Fibroblast of the aortic adventitia (primary cell): ENCODE measurements at places on chromosomes 3 and 15. TPM values are rescaled to one million over a fixed set of nuclear protein-coding genes. Genes with fewer than 3 reads are reported as not detected.

CCK gene
- total RNA-seq: 2.3 TPM in 1 of 2 replicates, not detected in the other

TTLL13 gene
- 0.09 TPM in 1 of 2 replicates, not detected in the other for total RNA-seq

ALG3 gene
- total RNA-seq: 12.2 and 34.0 TPM in 2 replicates

DNA sequence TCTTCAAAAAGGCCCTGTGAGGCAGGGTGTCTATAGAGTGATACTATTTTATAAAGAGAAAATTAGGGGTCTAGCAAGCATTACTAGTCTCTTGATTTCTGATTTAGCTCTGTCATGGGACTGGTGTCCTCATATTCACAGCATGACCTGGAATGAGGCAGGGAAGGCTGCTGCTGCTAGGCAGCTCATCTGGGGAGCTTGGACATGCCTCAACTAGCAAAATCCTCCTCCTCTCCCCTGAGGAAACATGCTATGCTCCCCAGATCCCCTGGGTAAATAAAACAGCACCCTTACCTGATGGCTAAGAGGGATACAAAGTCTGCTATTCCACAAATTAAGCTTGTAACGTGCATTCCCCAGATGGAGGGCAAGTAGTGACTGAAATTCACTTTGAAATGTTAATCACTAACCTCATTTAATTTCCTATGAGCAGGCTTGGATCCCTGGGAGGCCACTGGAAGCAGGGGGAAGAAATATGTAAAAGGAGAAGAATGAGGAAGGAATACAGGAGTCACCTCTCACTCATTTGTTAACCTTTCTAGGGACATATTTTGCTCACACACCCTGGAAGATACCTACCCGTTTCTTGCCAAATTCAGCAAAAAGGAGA is 709.4 kb downstream of the SQOR start:
- no peak for DNase-seq

CKMT1A gene
- not detected in 2 replicates for total RNA-seq

DNA sequence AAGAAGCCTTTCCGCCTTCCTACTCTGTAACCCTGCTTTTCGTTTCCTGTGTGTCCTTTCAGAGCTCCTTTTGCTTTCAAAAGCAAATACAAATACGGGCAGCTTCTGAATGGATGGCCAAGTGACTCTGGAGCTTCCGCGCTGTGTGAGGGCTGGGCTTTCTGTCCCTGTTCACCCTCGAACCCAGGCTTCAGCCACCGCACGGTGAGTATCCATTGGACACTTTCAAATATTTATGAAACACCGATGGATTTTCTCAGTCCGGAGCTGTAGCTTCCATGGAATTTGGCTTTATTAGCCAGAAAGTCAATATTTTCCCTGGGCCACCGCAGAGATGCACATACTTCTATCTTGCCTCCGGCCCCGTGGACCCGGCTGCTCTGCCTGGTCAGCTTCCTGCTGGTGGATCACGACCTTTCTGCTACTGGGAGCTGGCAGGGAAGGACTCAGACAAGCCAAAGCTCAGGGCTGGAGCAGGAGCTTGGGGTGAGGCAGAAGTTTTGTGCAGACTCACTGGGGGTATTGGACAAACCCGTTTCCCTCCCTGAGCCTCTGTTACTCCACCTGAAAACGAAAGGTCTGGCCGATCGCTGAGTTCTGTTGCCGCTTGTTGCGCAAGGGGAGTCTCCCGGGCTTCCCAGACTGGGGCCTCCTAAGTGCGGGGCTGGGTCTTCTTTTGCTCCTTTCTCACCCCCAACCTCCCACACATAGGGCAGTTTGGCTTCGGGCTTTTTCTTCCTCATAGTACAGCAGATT is 63.6 kb downstream of the LINGO1 start:
- DNase-seq: peak; percentile 48

- DNase-seq: peak; percentile 40
These were observed 788 bp upstream of the DLG1 start for GRCh38 chr3:197298945-197299854.

DNA sequence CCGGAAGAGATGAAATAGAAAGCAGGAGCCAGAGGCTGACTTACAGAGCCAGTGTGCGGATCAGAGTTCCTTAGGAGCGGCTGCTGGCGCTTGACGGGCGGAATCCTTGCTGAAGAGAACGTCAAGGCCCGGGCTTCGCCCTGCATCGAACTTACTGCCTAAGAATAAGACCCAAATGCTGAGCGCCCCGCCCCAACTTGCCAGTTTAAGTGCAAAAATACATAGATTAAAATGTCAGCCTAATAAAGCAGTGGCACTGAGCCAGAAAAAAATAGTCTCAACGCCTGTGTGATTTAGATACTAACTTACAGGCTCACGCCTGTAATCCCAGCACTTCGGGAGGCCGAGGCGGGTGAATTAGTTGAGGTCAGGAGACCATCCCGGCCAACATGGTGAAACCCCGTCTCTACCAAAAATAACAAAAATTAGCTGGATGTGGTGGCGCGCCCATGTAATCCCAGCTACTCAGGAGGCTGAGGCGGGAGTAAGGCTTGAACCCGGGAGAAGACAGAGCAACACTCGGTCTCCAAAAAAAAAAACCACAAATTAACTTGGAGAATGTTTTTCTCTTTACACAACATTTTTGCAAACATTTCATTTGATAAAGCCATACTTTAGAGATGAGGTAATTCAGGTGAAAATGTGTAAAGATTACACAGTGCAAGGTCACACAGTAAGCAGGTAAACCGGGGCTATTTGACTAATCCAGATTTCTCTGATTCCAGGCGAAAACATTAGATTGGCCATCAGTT is 1.2 kb upstream of the UBP1 start:
- no peak for DNase-seq

GRCh38 chr3:138395865-138396751 is 38.3 kb upstream of the ESYT3 start:
- no peak for DNase-seq

LSMEM2 gene
- not detected in 2 replicates for total RNA-seq

DNA sequence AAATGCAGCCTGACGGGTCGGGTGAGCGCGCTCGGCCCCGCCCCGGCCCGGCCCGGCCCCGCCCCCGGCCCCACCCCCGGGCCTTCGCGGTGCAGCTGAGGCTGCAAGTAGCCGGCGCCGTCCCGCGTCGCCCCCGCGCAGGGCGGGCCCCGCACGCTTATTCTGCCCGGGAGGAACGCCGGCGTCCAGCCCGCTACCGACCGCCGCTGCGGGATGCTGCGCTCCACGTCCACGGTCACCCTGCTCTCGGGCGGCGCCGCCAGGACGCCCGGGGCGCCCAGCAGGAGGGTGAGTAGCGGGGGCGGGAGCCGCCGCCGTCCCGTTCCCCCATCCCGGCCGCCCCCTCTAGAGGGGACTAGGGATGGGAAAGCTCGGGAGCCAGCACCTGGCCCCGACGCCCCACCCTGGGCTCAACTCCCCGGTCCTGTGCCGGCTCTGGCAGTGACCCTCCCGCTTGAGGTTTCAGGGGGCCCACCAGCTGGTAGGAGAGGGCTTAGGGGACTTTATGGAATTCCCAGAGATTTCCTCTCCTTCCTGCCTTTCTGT is at the start of gene MYZAP:
MYZAP (plus strand) TSS at position 83 of the 546 bp plus-strand sequence; CDS start at position 214, 131 bp downstream.
- DNase-seq: no peak

GRK7 gene
- total RNA-seq: not detected in 2 replicates

FBXO40 gene
- total RNA-seq: under 0.01 TPM in 1 of 2 replicates, not detected in the other

GRCh38 chr3:174132421-174133042 is 726.6 kb upstream of the NAALADL2 start:
- DNase-seq: no peak

DNA sequence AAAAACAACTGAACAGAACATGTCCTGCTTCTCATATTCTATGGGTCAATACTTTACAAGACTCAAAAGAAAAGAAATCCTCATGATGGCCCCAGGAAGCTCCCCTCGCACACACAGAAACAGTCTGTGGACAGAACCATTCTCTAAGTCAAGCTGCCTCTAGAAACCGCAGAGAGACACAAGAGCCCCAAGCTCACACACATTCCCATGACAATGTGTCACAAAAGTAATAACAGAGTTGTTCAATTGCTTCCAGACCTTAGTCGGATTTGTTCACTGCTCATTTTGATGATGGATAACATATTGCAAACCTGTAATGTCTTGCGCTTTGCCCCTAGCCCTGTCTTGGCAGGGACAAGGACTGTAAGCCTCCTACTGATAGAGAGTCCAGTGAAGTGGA is 60.9 kb downstream of the UMPS start:
- peak; percentile 59 for DNase-seq

- DNase-seq: no peak
These were observed 222.5 kb downstream of the SNRPN start for GRCh38 chr15:25176991-25177954.
